ENCODE measurements at places on chromosomes 2 and 18.

DNA sequence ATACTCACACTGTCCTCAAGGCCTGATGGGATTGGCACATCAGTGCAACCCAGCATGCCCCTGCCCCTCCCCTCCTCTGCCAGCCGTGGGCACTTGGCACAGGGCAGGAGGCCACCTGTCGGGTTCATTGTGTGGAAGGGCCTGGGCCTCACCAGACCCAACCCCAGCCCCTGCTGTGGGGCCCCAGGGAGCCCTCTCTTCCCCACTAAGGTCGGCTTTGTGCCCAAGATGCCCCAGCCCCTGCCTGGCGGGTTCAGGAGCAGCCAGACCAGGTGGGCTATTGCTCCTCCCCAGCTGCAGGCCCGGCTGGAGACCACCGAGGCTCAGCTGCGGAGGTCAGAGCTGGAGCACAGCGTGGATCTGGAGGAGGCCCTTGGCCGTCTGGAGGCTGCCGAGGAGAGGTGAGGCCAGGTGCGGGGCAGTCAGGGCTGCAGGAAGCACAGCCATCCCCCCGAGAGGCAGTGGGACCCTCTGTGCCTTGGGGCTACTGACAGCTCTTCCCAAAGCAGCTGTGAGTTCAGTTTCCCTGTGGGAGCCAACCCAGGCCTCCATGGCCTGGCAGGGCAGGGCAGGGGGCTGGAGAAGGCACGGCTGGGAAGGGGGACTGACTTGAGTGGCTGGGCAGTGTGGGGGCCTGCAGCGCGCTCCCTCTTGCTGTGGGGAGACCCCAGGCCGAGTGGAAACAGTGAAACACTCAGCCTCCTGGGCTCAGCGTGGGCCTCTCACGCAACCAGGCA is 16.3 kb downstream of the CROCC2 start:
- DNase-seq: no peak

- no peak for DNase-seq
Observed at GRCh38 chr2:121577381-121577780, 46.7 kb downstream of the RNU4ATAC start.

- DNase-seq: no peak
Observed at GRCh38 chr2:217835931-217836891, 166.6 kb downstream of the TNS1 start.

DNA sequence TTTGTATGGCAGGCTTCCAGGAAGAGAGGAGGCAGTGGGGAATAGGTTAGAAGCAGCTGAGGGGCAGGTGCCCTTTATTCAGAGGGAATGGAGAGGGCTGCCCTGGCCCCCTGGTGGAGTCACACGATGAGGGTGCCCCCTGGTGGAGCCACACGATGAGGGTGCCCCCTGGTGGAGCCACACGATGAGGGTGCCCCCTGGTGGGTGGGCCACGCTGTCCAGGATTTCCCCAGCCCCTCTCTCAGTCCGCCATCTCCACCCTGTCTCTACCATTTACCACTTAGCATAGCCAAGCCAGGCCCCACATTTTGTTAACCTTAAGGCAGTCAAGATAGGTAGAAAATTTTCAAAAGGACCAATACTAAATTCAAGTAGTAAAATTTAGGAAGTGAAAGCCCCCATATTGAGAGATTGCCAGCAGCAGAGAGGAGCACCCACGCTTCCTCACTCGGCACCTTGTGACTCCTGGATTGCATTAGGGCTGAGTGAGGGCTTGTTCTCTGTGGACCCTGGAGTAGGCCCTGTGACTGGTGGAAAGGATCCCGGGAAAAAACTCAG is 10.4 kb upstream of the FAM228A start:
- no peak for DNase-seq

- no peak for DNase-seq
Observed at GRCh38 chr18:2967820-2968219, 45.1 kb downstream of the LPIN2 start.

DNA sequence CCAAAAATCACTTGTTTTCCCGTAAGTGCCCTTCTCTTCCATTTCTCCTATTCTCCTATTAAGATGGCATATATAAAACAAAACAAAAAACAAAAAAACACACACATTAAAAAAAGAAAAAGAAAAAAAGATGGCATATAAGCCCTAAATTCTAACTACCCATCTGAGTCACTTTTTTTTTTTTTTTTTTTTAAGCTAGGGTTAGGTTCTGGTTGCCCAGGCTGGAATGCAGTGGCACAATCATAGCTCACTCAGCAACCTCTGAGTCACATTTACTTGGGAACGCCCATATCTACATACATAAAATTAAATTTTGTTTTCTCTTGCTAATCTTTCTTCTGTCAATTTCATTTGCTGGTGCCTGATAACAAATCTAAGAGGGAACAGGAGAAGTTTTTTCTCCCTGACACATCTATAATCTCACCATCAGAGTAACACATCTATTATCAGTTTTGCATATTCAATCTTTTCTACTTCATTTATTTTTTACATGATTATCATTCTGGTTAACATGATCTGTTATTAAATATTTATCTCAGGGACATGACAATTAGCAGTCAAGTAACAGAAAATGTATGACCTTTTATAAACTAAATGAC is 52.1 kb downstream of the EEF1B2 start:
- DNase-seq: no peak

DNA sequence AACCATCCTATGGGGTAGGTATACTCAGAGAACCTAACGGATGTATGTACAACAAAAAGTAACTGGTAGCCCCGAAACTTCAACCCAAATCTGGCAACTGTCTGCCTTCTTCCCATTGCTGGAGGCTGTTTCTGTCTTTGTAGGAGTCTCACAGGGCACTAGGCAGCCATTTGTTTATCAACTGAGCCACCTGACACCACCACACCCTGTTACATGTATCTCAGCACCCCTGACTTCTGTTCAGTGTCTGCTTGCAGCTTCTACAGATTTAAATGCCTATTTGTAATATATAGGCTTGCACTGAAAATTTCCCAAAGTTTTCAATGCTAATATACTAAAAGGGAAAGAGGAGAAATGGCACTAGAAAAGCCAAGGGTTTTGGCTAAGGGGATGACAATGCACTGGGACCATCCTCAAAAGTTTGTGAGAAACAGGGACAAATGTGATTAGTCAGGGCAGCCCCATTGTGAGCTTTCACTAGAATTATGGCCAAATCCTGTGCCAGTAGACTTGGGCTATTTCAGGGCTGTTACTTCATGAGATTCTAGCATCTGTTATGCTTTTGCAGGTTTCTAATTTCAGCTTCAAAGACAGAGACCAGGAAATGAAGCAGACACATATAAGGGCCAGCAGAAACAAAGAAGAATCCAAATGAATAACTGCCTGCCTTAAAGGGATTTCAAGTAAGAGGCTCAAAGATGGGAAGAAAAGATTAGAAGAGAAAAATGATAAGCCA is 103.3 kb downstream of the MYO5B start:
- DNase-seq: no peak

GRCh38 chr18:78622251-78622906 is 357.2 kb upstream of the SALL3 start:
- no peak for DNase-seq

GRCh38 chr2:219848882-219849281 is 221.5 kb downstream of the SLC4A3 start:
- DNase-seq: no peak

DNA sequence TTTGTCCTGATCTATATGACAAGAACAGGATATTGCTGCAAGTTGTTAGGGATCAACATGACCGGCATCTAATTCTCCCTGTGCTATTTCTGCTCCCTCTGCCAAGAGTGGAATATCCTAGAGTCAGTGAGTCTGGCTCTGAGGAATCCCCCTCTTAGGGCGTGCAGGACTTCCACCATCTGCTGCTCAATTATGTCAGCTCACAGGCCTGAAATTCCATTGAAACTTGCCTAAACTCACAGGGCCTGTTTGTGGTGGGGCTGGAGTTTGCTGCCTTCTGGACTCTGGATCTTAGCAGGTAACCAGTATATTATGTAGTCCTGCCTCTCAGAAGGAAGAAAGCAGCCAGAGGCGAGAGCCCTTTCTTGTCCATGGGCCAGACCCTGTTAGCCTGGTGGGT is 323.0 kb downstream of the TSN start:
- DNase-seq: no peak

DNA sequence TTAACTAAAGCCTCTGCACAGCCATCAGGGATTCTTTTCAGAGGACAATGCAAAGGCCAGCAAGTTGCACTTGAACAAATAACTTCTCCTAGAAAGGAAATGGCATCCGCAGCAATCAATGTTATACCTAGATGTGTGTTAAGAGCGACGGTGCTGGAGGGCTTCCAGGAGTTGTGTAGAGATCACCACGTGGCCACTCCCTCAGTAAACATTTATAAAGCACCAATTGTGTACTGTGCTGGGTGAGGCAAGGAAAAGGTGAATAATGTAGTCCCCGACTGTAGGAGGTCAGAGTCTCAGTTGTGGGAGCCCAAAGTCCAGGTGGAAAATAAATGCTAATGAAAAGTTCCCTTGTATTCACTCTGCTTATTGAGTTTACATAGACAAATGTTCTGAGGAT is 135.0 kb downstream of the ALK start:
- no peak for DNase-seq

- DNase-seq: no peak
Observed at GRCh38 chr18:44409071-44409470, 271.6 kb upstream of the SETBP1 start.

GRCh38 chr2:584863-585823 is 92.1 kb downstream of the TMEM18 start:
- DNase-seq: peak; percentile 41
